ENCODE measurements at places on chromosomes 12 and 14.

- DNase-seq, result no peak
Observed at GRCh38 chr12:98909746-98910145, 264.7 kb downstream of the APAF1 start.

DNA sequence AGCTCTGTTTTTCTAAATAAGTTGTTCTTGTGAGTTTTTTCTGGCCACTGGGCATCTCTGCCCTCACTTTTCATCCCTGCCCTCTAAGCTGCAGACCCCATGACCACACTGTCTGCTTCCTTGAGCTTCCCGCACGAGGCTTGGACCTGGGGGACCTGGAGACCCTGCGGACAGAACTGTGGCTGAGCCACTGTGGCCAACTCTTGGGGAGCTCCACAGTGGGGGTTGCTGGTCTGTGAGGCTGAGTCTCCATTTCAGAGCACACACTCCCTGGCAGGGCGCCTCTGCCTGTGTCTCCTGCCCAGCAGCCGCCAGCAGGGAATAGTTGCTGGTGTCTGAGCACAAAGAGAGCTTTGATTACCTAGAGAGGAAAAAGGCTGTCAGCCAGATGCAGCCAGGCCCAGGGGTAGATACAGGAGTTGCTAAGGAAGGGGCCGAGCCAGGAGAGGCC is 13.1 kb upstream of the RIN3 start:
- DNase-seq, result no peak

DNA sequence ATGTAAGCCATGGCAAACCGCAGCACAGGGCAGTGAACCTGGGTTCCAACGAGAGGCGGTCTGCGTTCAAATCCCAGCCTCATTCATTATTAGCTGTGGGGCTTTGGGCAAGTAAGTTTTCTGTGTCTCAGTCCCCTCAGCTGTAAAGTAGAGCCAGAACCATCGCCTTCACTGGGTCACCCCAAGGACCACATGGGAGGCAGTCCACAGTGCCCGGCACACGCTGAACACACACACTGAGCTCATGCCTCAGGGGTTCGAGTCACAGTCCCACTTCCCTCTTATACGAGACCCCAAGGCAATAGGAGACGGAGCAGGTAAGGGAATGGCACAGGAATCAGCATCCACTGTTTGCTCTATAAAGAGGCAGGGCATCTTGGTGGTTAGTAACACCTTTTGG is 19.1 kb downstream of the LRTM2 start:
- no peak for DNase-seq

- DNase-seq, result no peak
Observed at GRCh38 chr12:88122666-88123065, 19.2 kb downstream of the CEP290 start.

DNA sequence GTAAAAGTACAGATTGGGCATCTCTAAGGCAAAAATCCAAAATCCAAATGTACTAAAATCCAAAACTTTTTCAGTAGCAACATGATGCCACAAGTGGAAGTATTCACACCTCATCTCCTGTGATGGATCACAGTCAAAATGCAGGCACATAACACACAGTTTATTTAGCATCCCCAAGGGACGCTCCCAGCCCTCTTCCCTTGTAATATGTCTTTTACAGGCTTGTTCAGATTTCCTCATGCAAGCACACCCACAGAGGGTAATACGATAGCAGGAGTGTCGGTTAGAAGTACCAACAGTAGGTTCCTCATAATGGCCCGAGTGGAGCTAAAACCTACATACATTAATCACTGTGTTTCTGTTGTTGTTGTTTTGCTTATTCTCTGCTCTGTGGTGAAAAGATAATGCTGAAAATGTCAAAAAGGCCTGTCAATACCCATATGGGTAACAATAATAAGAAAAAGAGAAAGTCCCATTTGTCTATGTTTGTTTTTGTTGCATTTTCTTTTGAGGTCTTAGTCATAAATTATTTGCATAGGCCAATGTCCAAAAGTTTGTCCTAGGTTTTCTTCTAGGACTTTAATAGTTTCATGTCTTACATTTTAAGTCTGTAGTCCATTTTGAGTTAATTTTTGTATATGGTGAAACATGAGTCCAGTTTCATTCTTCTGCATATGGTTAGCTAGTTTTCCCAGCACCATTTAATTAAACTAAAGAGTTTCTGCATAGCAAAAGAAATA is 133.1 kb downstream of the LRIG3 start:
- DNase-seq, result no peak

DNA sequence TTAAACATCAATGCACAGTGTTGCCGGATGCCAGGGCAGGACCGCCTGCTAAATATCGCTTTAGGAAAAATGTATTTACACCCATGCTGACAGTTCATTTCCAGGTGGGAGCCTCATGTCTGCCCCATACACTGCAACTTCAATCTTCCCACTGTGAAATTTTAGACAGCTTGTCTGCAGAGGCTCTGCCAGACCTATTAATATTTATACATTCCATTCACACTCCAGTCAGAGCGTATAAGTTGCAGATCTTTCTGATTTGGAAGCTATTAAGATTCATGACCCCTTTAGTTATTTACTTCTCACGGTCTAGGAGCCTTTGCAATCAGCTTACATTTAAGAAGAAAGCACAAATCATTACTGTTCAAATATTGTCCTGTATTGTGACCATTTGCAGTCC is 357.4 kb downstream of the ATP23 start:
- no peak for DNase-seq

DNA sequence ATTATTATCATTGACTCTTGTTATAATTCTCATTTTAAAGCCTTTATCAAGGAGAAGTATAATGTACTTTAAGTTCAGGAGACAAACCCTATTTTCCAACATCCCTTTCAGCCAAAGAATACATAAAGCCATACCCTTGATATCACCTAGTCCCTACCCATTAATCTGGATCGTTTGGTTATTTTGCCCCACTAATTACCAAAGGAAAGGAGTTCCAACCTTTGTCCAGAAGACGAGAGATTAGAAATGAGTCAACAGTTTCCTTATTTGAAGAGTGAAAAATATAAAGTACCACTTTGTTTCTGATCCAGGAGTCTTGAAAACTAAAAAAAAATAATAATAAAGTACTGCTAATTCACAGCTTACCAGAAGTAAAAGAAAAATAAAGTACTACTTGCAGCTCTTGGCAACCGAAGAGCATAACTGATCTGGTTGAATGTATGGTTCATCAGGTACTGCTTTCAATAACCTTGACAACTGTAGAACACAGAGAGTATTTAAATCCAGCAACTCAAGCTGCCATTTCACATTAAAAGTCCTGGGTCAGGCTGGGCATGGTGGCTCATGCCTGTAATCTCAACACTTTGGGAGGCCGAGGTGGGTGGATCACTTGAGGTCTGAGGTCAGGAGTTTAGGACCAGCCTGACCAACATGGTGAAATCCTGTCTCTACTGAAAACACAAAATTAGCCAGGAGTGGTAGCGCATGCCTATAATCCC is 33.7 kb downstream of the LIMA1 start:
- no peak for DNase-seq

DNA sequence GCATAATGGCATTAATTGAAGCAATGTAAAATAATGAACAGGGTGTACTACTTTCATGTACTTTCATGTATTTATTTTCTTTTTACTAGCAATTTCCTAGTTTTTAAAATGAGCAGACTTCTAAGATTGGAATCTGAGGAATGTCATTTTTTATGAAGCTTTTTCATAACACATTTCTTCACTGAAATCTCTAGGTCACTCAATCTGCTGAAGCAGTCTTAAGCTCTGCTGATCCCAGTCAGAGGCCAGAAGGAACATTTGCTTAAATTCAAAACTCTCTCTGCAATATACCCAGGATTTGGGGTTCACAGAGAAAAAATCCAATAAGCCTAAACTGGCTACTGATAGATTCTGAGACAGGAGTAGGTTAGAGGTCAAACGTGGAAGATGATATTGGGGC is 73.6 kb upstream of the CNTN1 start:
- DNase-seq, result no peak

DNA sequence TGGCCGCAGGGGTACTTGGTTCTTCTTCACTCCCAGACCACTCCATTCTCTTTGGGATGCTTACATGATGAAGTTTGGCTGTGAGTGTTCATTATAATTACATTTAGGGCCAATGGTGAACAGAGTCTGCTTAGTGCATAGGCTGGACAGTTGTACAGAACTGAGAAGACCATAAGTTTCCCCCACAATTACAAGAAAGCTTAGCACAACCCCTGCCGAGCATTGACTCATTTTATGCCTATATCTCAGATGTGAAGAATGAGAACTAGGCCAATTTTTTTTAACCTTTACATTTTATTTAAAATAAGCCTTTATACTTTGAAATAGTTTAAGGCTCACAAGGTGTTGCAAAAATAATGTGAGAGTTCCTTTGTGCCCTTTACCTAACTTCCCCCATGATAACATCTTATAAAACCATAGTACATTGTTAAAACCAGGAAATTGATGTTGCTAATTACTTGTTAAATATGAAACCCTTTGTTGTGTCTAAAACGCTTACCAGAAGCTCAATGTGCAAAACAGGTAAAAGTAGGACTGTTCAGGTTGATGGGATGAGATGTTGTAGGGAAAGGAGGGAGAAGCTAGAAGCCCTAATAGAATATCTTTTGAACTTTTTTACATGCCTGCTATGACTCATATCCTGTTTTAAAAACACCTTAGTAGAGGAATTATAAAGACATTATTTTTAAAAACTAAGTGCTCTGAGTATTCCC is 47.2 kb downstream of the ALDH1L2 start:
- no peak for DNase-seq

GRCh38 chr12:104546575-104546974 is 89.8 kb downstream of the CHST11 start:
- DNase-seq, result no peak

DNA sequence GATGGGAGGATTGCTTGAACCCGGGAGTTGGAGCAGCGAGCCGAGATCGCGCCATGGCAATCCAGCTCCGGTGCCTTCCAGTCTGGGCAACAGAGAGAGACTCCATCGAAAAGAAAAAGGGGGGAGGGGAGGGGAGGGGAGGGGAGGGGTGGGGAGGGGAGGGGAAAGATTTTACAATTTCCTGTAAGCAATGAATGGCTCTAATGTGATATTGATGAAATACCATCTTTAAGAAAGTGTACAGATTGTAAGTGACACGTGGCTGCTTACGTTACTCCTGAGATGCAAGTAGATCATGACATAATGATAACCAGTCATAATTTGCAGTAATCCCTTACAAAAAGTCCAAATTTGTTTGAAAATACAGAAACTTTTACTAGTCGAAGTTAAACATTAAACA is 1.4 kb downstream of the SLC25A21 start:
- no peak for DNase-seq

GRCh38 chr14:22407033-22407432 is 182.0 kb downstream of the DAD1 start:
- DNase-seq, result no peak

DNA sequence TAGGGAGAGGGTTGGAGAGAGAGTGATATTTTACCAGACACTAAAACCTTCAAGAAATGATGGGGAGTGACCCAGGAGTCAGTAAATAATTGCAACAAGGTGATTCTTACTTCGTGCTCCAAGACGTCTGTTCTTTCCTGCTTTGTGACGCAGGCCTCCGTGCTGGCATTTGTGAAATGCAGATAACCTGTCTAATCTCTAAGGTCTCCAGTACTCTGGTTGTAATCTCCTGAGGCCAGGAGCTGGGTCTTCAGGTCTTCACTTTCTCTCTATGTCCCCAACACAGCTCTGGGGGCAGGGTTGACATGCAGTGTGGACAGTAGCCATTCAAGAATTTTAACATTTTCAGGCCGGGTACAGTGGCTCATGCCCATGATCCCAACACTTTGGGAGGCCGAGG is 53.1 kb downstream of the CD9 start:
- no peak for DNase-seq

GRCh38 chr12:94813314-94813713 is 163.0 kb upstream of the TMCC3 start:
- no peak for DNase-seq

DNA sequence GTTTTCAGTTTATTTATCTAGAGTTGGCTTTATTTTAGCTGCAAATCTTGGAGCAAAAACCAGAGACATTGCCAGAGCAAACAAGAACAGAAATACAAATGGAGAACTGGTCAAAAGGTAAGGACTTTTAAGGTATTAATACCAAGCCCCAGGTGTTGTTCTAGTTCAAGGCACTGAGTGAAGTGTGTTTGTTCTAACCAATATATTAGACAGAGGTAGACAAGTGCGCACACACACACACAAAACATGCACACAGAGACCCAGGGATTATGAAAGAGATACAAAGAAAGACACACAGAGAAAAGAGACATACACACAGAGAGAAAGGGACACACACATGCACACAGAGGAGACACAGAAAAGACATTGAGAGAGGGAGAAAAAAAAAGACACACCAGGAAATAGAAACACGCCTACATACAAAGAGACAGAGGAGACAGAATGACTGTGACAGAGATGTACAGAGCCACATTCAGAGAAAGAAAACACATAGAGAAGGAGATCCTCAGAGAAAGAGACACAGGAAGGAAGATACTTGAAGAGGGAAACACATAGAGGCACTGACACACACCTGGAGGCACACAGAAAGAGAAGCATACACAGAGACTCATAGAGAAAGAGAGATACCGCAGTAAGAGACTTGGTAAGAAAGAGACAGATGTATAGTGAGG is 50.2 kb downstream of the MIPOL1 start:
- no peak for DNase-seq

DNA sequence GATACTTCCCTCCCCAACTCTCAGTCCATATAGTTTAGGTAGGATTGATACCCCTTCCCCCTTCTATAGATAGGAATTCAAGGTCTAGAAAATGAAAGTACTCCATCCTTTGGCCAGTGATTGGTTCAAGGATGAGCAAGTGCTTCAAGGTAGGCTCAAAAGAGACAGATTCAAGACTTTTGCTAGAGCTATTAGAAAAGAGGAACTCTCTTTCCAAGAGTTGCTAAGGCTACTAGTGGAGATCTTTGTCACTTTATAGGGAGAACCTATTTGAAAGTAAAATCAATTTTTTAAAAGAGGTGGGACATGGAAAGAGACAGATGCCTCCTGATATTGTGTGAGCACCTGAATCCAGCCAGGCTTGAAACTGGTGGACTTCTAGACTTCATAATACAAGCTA is 17.5 kb downstream of the POLE2 start:
- DNase-seq, result no peak

GRCh38 chr14:50342221-50343078 is 30.3 kb downstream of the DMAC2L start:
- no peak for DNase-seq

DNA sequence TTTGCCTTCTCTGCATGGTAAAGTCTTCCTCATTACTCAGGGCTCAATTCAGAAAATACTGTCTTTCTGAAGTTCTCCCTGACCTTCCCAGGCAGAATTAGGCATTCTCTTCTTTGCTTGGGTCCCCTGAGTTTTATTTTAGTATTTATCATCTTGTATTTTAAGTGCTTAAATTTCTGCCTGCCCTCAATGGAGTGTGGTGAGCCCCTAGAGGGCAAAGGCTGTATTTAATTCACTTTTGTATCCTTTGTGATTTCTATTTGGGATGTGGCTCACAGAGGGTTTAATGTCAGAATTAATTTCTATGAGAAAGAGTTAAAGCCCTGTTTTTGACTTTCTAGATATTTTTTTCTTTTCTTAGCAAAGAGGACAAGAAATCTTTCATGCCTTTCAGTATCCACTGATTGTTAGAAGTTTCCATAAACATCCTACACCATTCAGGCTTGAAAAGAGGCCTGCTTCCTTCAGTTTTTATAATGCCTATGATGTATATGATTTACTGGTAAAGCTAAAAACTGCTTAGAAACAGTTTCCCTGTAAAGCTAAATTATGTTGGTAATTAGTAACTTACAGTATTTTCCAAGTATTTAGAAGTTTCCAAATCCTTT is 55.6 kb upstream of the PTPRB start:
- no peak for DNase-seq

GRCh38 chr12:19926266-19926665 is 442.1 kb upstream of the PDE3A start:
- no peak for DNase-seq
